ENCODE measurements at places on chromosomes 16 and 17.

DNA sequence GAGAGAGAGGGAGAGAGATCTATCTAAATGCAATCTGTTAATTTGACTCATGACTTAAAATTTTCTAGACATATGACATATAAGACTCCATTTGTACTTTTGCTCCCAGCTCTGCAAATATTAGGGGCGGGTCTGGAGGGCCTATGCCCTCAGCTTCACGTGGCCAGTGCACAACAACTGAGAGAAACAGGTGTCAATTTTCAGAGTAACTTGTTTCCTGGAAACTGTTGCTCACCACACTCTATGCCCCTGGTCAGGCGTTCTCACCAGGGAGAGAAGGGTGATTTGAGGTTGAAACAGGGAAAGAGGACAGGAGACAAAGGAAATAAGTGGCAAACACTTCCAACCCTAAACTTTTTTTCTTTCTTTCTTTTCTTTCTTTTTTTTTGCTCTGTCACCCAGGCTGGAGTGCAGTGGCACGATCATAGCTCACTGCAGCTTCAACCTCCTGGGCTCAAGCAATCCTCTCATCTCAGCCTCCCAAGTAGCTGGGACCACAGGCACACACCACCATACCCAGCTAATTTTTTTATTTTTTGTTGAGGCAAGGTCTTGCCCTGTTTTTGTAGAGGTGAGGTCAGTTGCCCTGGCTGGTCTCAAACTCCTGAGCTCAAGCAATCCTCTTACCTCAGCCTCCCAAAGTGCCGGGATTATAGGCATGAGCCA is 270.0 kb downstream of the SLC39A11 start:
- no peak for DNase-seq

DNA sequence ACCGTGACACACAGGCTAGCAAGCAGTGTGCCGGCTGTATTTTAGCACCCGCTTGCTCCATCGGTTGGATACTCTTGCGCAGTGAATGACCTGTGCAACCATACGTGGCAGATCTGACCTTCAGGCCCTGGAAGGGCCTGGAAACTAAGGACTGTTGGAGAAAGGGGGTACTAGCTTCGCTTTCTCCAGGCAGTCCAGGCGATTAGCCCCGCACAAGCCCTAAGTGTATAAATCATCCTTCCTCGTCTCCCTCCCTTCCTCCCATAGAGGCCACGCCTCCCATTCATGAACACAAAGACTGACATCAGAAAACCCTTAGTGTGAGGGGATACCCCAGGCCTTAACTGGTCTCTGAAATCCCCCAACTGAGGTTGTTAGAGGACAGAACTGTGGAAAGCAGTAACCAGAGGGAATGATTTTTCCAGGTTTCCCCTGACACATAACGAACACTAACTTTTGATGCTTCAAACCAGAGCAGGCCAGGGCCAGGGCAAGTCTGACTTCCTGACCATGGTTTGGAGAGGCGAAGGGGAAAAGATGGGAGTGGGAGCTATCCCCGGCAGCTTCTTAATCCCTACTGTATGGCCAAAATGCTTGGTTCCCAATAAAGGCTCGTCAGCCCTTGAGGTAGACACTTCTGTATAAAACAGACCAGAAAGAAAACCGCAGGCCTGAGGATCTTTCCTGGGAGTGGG is 1.4 kb upstream of the DYNLL2 start:
- no peak for DNase-seq

DNA sequence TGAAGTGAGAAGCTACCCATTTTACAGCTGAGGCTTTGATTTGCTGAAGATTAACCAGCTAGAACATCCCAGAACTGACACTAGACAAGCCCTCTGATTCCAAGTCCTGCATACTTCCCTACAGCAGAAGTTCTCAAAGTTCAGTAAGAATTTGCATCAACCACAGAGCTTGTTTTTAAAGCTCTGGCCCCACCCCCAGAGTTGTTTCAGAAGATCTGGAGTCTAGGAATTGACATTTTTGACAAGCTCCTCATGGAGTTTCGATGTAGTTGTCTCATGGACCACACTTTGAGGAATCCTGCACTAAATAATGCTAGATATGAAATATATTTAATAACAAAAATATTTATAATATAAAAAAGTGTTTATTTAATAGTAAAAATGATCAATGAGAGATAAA is 120.3 kb upstream of the ADAMTS18 start:
- no peak for DNase-seq

- no peak for DNase-seq
Measured at GRCh38 chr17:67998466-67998865, 2.2 kb upstream of the C17orf58 start.

DNA sequence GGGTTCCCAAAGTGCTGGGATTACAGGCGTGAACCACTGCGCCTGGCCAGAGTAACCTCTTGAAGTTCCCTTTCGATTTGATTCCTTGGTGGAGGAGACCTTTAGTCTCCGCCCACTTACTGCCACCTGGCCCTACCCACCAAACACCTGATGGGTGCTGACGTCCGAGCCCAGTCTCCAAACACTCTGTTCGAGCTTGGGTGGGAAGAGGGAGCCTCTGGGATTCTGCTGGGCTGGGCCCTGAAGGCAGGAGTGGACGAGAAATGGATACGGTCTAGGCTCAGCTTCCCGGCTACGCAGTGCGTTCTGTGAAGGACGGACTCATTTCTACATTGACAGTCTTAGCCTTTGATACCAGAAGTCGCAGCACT is 870 bp upstream of the ITGA3 start:
- no peak for DNase-seq

DNA sequence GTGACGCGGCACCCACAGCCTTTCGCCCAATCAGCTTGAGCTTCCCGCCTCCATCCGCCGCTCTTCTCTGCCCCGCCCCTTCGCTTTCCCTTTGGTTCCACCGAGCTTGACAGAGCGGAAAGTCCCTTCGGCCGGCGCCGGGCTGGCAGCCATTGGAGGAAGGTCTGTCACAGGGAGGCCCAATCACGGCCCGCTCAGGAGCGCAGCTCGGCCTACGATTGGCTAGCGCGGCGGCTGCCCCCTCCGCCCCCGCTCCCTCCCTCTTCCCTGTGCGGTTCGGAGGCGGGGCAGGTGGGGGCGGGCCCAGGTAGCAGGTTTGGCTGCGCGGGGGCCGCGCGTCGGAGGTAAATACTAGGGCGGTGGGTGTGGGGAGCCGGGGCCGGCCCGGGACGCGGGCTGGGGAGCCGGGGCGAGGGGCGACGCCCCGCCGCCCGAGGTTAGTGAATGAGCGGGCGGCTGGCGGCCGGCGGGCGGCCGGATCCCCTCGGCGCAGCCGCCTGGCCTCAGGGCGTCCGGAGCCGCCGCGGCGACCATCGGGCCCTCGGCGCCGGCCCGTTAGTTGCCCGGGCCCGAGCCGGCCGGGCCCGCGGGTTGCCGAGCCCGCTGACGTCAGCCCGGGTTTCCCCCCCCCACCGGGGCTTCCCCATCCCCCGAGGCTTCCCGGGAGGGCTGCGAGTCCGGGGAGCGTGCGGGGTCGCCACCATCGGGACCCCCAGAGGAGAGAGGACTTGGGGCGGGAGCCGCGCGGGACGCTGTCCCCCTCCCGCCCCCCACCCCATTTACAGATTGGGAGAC is at the start of gene CYLD:
Gene CYLD (plus strand): TSS at position 306 of the 795 bp plus-strand sequence. CDS start 7,613 bp downstream, outside the sequence.
- DNase-seq, result peak; percentile 100

DNA sequence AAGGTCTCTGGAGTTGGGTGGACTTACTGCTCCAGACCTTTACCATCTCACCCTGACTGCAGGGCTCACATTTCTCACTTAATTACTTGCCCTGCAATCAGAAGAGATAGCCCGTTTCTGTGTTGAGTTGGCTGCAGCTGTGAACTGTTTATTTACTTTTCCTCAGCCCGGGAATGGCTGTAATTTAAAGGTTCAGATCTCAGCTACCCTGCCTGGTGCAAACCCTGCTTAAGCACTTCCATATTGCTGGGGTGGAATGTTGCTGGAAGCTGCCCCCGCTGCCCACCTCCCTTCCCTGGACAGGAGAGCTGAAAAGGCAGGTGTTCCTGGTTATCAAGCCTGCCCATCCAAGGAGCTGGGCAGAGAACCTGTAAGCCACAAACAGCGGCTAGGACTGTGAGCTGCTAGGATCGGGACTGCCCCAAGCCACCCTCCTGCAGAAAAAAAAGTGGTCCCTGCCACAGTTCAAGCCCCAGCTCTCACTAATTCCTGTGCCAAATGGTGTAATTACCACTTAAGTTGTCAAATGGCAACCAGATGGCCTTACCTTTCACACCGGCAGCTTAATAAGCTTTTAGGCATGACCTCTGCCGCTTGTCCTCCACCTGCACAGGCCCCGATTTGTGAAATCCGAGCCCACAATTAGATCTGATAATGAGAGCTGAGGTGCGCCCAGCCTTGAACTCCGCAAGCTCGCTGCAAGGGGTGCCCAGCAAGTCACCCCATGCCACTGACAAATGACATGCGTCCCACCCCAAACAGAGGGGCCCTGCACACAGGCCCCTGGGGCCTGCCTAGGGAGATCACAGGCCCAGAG is 269.8 kb downstream of the C16orf95 start:
- no peak for DNase-seq

DNA sequence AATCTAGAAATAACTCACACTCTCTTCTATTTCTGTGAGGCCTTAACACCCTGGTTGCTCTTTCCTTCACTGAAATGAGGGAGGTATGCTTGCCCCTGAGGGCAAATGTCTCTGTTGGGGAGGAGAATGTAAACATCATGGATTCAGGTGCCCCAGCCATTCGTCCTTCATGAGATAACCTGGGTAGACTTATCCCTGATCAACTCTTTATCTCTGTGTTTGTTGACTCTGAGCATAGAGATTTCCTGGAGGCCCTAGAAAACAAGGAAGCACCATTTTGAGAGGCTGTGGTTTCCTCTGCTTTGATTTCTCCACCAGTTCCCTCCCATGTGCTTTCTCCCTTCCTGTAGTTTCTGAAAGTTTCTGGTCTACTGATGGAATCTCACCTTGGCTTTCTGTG is 77.3 kb downstream of the PHKB start:
- no peak for DNase-seq

DNA sequence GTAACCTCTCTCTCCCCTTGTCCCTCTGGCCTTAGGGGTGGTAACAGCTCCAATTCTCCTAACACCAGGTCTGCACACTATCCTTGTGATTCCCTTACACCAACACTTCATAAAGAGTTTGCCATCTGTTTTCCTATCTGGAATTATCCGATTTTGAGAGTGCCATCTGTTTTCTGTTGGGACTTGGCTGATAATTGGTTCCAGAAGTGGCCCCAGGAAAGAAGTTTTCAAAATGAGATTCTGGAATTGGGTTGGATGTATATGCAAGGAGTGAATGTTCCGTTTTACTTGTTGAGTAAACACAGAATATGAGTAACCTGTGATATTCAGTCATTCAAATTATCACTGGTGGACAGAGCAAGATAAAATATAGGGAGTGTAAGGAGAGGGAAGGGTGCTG is 134.1 kb upstream of the HS3ST3A1 start:
- no peak for DNase-seq

DNA sequence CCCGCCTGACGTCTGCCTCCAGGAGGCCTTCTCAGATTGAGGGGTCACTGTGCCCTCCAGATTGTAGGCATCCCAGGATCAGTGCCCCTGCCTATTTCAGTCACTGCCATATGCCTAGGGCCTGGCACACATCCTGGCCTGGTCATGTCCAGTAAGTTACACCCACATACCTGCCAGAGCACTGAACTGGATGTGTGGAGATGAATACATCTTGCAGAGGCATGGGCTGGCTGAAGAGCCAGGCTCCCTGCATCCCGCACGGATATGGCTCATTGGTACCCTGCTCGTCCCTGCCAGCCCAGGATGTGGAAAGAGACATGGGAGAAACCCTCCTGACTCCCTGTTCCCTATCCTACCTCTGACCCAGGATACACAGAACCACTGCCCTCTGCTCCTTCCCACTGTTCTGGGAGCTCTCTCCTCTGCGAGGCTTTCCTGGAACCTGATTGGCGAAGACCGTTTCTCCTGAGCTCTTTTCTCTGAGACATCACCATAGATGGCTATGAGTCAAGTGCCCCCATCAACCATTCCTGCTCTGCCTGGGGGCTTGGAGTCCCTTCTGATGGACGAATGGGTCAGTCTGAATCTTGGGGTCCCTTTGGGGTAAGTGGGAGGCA is 40.0 kb upstream of the TAC4 start:
- DNase-seq, result no peak

All from cardiac fibroblast (primary cell).